ENCODE measurements at places on chromosomes 1 and 21.
A peak's percentile ranks its signal among the peaks of the same experiment; 100 is the strongest.

- DNase-seq, result no peak
These were observed 21.1 kb downstream of the SMAP2 start for GRCh38 chr1:40394491-40395172.

DNA sequence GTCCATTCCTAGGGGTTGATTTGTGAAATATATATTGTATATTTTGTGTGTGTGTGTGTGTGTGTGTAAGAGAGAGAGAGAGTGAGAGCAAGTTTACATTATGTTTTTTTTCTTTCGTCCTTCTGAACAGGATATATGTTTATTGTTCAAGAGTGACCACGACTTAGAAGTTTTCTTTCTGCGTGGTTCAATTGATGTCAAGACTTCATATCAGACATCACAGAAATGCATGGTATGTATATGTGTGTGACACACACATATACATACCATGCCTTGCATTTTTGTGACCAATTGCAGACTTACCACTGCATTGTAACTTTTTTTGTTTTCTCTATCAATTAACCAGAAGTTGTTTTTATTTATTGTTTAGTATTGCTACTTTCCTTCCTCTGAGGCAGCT, 2.5 kb downstream of the RASAL2 start:
- no peak for DNase-seq

DNA sequence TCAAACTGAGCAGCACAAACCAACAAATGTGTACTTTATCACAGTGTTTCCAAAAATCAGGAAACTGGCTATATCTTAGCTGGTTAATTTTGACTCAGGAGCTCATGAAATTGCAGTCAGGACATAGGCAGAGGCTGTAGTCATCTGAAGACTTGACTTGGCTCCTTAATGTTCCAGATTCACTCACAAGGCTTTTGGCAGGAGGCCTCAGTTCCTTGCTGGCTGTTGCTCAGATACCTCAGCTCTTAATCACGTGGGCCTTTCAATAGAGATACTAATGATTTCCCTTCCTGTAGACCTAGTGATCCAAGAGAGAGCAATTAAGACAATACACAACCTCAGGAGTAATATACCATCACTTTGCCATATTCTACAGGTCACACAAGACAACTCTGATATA, 537.7 kb downstream of the BRINP3 start:
- DNase-seq, result no peak

- no peak for DNase-seq
These were observed at the start of gene LRRC52 for GRCh38 chr1:165543532-165544438. Gene LRRC52 (plus strand): TSS chr1:165544000. CDS start chr1:165544297, 297 bp downstream.

DNA sequence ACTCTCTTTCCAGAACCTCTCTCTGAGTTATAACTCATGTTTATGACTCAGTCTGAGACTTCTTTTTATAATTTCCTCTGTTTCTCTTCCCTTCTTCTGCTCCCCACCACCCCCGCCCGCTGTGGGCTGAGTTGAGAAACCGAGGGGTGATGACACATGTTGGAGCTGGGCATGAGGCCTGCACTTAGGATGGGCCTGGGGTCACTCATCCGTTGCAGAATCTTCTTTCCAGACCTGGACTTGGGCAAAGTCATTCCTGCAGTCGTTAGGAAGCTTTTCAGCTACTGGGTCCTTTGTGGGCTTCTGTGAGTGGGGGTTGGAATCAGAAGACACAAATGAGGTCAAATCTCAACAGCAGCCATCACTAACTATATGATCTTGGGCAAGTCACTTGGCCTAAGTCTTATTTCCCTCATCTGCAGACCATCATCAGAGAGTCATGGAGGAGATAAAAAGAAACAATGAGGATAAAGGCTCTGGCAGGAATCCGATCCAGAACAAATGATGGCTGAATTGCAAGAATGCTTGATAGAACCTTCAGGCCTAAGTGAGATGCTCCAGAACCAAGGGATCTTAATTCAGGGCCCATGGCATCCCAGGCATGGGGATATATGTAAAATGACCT, 53.4 kb downstream of the RPS6KA1 start:
- peak; percentile 67 for DNase-seq

GRCh38 chr21:42495765-42496119, 282 bp downstream of the RSPH1 start:
- DNase-seq, result no peak

DNA sequence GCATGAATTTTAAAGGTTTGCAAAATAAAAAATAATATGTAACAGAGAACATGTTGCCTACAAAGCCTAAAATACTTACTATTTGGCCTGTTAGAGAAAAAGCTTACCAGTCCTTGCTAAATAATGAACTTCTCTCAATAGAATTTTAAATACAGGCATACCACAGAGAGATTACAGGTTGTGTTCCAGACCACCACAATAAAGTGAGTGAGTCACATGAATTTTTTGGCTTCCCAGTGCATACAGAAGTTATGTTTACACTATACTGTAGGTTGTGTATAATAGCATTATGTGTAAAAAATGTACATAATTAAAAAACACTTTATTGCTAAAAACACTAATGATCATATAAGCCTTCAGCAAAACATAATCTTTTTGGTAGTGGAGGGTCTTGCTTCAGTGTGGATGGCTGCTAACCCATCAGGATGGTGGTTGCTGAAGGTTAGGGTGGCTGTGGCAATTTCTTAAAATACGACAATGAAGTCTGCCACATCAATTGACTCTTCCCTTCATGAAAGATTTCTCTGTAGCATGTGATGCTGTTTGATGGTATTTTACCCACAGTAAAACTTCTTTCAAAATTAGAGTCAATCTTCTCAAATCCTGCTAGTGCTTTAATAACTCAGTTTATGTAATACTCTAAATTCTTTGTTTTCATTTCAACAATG, 48.6 kb downstream of the SCYL3 start:
- DNase-seq, result no peak

- DNase-seq, result no peak
These were observed 31.5 kb upstream of the GJA5 start for GRCh38 chr1:147791876-147792275.

DNA sequence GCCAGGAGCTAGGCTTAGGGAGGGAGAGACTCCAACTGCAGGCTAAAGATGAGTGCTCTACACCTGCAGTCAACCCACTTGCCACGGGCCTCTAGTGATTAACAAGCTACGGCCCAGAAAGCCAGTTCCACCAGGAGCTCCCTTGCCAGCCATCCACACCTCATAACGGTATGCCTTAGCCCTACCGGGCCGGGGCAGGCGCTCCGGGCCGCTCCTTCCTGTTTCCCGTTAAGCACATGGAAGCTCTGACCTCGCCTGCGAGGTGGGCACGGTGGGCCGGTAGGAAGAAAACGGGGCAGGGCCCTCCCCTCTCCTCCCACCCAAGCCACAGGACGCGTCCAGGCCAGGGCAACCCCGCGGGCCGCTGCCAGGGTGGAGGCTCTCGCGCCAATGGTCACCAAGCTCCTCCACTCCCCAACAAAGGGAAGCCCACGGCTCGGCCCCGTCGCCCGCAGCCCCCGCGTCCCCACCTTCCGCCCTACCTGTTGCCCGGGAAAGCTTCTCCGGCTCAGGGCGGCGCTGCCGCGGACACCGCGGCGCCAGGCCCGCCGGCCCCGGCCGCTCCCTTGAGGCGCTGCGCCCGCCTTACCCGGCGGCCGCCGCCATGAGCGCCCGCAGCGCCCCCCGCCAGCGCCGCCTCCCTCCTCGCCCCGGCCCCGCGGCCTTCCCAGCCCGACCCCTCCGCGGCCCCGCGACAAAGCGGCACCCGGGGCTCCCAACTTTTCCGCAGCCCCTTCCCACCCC, 627 bp downstream of the CERS2 start:
- peak; percentile 73 for DNase-seq

GRCh38 chr1:15336866-15337265, 72.8 kb upstream of the EFHD2 start:
- DNase-seq, result no peak

GRCh38 chr1:91752324-91752723, 133.6 kb downstream of the TGFBR3 start:
- DNase-seq, result no peak

GRCh38 chr1:7539769-7540175, 231.3 kb upstream of the VAMP3 start:
- no peak for DNase-seq

GRCh38 chr1:213376862-213377372, 325.9 kb downstream of the RPS6KC1 start:
- DNase-seq, result no peak

DNA sequence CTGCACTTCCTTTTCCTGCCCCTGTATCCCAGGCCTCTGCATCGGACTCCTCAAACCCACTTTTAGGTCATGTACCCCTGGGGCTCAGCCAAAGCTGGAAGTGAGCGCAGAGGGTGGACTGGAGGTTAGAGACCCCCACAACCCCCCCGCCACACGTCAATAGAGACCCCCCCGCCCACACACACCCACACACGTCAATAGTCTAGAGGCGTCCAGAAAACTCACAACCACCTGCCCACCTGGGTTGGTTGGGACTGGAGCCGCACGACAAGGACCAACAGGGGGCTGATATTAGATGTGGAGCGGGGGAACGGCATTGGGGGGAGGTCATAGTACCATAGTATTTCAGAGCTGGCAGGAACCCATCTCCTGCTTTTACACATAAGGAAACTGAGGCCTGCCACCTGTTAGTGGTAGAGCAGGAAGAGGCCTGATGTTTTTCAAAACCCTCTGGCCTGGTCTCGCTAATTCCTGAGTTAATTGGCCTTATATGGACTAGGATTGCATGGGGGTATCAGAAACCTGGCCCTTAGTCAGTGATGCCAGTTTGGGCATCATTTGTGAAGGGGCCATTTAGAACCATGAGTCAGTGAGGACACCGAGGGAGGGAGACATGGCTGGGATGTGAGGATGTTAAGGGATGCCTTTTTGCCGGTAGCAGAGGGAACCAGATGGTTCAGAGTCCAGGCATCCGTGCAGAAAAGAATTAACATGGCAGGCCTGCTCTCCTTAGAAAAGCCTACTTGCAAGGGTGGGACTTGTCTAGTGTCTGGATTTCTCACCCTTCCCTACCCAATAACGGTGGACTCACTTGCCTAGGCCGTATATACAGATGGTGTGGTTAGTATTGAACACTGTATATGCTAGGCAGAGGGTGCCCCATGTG, 1.1 kb downstream of the NENF start:
- no peak for DNase-seq

DNA sequence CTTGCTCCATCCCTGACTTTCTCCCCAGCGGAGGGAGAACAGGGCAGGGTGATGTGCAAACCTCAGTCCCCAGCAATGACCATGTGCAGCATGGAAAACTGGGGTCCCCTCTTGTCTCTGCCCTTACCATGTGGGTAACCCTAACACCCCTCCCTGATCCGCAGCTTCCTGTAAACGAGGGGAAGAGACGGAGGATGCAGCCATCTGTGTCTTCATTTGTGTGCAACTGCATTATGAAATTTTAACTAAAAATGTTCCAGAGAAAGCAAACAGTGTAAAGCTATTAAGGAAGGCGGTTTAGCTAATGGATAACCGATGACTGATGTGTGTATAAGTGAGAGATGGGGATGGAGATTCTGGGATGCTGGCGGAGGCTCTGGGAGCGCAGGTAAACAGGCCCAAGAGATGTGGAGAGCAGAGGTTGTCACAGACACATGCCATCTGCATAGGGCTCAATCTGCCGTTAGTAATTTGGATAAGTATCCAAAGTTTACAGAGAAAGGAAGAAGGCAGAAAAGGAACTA, 206.6 kb downstream of the DSCAM start:
- no peak for DNase-seq

GRCh38 chr21:27570306-27570868, 603.5 kb upstream of the ADAMTS5 start:
- DNase-seq, result no peak

GRCh38 chr1:111789142-111789541, 33.4 kb downstream of the DDX20 start:
- no peak for DNase-seq

DNA sequence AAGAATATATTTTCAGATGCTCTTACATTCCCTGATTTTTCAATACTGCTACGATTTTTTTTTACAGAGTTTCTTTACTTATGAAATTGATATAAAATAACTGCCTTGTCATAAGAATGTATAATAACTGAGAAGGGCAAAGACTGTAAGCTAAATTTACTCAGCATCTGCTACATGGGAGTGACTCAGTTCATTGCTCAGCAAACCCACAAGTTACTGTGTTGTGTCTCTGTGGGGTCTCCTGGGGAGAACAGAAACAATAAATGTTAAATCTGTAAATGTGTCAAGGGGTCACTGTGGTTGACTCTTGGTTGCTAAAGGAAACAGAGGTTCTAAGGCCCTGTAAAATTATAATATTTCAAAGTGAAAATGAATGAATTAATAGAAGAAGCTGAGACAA, 210.3 kb upstream of the CACYBP start:
- no peak for DNase-seq

GRCh38 chr1:77382366-77382765, 100.5 kb downstream of the AK5 start:
- no peak for DNase-seq

DNA sequence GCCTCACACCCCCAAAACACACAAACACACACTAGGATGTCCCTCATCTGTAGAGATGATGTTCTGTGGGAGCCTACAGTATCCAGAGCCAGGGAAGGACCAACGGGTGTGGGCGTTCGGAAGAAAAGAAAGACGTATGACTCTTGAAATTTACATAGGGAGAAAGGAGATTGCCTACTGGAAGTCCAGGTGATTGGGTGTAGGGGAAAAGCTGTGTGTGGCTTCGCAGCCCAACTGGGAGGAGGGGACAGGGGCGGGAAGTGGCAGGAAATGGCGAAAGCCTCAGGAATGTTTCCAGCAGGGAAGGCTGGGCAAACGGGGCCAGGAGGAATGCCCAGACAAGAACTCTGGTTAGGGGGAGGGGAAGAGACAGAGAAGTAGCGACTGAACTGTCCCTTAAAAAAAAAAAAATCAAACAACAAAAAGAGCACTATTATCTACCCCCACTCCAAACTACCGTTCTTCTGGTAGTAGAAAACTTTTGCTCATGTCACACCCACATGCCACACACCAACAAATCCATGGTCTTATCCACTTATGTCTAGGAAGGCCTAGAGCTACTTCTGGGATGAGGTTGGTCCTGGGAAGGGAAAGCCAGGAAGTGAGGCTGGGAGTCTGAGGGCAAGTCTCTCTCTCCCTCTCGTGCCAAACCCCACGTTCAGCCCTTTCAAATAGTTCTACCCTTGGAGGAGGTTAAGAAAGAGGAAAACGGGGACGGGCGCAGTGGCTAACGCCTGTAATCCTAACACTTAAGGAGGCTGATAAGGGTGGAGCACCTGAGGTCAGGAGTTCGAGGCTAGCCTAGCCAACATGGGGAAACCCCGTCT, 1.8 kb upstream of the CKS1B start:
- peak; percentile 48 for DNase-seq

GRCh38 chr1:209835782-209836298, 8.1 kb downstream of the UTP25 start:
- DNase-seq, result no peak
